Endothelial cell of umbilical vein (primary cell): ENCODE measurements at places on chromosomes 1 and 21. TPM values are rescaled to one million over a fixed set of nuclear protein-coding genes. Genes with fewer than 3 reads are reported as not detected.

DNA sequence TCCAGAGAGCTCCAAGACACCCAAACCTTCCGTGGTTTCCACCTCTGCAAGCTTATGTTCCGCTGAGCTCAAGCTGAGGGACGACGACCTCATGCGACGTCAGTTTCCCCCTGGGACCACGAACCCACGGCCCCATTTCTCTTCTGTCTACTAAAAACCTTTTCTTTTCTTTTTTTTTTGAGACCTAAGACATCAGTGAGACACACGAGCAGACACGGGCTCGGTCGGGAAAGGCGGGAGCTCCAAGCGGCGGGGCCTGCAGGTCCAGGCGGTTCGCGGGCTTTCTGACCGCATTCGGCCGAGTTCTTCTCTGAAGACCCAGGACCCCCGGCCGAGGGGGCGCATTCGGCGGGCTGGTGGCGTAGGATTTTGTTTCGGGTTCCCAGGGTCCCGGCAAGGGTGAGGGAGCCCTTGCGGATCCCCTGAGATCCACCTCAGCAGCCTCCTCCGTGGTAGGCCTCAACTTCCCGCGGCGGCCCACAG is 402 bp downstream of the C21orf58 start:
- DNase-seq, result no peak

ELAVL4 gene
- not detected in 2 replicates for total RNA-seq

- DNase-seq, result no peak
Observed at GRCh38 chr1:215215846-215216245, 133.3 kb downstream of the KCNK2 start.

GRCh38 chr1:93619507-93620171 is 62.0 kb downstream of the BCAR3 start:
- no peak for DNase-seq

DNA sequence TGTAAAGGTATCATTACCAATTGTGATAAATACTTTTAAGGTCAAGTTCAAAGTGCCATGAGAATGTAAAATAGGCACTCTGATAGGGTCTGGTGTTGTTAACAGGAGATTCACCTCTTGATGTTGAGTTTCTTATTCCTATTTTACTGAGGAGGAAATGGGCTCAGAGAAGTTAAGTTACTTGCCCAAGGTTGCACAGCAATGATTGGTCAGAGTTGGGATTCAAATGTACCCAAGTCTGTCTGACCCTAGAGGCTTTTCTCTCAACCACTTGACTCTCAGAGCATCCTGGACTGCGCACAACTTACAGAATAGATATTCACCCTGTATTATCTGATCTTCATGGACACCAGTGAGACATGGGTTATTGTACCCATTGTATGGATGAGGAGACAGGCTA is 33.9 kb downstream of the SOX13 start:
- no peak for DNase-seq

DNA sequence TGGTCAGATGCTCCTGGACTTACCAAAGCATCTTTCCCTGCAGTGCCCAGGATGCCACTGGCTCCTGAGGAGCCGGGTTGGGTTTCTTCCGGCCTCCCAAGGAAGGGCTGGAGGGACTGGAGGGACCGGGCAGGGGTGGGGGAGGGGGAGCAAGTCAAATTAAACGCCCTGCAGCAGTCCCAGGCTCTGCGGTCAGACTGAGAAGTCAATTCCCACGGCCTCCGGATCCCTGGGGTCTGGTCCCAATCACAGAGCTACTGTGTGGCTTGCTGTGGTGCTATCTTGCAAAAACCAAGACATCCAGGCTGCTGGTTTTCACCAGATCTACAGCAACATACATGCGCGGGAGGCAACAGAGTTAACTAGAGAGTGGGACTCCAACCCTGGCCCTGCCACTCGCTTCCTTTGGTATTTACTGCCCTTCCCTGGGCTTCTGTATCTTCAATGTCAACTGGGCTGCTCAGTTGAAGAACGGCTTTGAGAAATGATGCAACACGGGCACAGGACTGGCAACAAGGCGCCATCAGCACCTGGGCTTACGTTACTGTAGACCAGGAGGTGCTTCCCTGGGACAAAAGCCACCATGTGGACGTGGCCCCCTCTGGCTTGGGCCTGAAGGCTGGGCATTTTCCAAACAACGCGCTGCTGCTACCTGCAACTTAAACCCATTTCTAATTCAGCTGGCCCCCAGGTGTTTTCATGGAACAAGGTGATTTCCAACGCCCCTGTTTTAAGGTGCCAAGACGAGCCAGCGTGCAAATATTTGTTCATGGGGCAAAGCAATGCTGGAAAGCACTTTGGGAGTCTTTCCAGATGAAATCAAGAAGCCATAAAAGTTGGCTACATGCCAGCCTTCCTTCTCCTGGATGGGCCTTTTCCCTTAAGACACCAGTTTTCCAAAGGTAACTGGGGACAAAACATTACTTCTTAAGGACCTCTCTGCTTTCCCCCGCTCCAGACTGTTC is 11.5 kb downstream of the RCC2 start:
- no peak for DNase-seq
